ENCODE measurements at places on chromosomes 5 and 9.

- no peak for DNase-seq
These were observed 69.0 kb upstream of the GRAMD2B start for GRCh38 chr5:126354012-126354857.

DNA sequence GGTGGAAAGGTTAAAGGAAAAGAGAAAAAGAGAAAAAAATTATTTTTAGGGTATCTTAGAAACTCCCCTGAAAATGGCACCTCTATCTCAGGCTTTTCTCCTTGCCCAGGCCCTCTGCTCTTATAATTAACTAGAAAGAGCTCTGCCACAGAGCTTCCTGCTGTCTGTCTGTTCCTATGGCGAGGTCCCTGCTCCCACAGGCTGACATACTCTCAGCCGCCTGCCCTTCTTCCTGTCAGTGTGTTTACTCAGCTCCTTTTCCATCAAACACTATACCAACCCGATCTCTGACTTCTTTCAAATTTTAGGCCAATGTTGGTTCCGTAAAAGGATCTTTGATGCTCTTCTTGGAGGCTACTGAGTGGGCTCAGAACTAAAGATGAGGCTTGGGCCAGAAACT is 482.6 kb downstream of the DMAC1 start:
- DNase-seq = no peak

DNA sequence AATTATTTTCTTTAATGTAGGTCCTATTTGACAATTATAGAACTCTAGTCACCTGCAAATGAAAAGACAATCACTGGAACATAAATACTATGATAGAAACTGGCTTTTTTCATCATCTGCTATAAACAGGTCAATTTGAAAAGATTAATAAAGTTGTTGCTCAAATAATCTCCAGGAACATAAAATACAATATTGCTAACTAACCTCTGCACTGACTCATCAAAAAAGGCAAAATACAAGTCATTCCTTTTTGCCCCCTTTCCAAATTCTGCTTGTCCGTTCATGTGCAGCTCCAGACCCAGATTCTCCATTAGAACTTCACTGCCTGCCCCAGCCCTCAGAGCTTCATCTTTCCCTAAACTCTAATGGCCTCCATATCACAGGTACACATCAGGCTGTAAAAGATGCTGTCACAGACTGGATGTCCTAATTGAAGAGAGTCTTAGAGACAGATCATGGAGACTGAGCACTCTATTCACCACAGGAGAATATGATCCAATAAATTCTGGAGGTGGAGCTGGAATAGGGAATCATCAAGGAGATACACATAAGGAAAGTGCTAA is 1.6 kb downstream of the DCTN4 start:
- no peak for DNase-seq

DNA sequence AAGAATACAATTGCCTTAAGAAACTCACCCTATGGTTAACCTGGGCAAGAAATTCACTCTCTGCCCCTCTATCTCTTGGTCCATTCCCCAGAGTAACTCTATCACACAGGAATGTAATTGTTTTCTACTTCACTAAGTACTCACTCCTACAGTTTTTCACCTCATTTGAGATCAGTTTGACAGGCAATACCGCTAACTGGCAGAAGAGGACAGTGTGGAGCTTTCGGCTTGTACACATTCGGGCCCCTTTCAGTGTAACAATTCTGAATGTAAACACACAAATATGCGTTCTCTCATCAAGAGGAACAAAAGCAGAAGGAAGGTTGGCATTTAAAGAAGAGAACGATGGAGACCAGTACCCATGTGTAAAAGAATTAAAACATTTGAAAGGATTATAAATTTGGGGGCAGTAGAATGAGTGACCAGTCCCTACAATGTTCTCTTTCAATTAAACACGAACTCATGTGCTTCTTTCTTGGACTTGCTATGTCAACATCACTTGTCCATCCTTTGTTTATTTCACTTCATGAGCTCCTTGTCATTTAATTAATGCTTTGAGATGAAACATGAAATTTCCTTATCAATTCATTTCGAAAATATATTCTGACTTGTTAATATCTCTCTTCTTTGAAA is 188.5 kb upstream of the GRAMD2B start:
- no peak for DNase-seq

DNA sequence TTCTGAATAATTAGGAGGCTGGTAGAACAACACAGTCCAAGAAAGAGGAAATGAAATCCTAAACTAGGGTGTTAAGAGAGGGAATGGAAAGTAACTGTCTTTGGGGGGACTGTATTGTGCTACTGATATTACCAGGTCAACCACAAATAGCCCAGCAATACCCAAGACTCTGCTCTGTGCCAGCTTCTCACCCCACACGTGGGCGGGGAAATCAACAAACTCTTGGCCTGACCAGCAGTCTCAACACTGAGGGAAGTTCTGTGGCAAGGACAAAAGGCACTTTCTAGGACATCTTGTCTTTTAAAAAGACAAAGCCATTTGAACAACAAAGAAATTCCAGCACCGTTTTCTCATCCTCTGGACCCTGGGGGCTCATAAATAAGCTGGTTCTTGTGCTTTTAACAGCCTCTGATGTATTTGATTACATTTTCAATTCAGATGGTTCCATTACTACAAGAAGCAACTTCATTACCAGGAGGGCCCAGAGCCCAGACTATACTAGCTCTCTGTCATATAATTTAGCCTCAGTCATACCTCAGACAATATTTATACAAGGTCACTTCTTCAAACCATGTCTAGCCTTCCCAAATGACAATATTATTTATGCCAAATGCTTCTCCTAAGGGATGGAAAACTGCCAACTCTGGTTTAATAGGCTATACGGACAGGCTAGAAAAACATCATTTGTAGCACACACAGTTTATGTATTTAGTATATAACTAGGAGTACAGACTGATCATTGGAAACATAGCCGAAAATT is 297.8 kb downstream of the CWC27 start:
- DNase-seq = no peak

- DNase-seq = no peak
These were observed 441.5 kb downstream of the CDH18 start for GRCh38 chr5:19546521-19546920.

Data from effector memory CD4-positive, alpha-beta T cell (primary cell).